ENCODE measurements at places on chromosomes 12 and 14.

GRCh38 chr14:101033006-101033405, 129.5 kb upstream of the RTL1 start:
- no peak for DNase-seq

DNA sequence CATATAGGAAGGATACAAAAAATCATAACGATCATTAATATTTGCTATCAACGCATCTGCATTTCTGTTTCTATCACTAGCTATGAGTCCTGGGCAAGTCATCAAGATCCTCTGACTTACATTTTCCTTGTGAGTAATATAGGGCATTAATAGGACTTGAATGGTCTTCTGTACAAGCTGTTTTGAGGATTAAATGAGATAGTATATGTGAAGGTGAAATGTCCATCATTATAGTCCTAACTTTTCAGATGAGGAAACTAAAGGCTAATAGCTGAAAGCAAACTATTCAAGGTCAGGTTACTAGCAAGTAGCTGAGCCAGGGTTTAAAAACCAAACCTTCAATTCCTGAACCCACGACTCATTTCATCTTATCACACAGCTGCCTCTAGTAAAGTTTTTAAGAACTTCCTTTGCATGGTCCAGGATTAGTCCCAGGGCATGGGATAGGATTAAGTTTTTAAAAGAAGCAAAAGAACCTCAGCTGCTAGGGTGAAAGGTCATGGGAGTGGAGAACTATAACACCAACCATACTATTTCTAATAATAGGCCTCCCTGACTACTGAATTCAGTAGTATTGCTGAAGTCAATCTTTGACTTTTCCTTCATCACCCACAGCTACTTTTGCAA, 101.4 kb upstream of the ADAMTS20 start:
- DNase-seq: no peak

GRCh38 chr14:24859559-24859958, 190.4 kb downstream of the STXBP6 start:
- DNase-seq: no peak

DNA sequence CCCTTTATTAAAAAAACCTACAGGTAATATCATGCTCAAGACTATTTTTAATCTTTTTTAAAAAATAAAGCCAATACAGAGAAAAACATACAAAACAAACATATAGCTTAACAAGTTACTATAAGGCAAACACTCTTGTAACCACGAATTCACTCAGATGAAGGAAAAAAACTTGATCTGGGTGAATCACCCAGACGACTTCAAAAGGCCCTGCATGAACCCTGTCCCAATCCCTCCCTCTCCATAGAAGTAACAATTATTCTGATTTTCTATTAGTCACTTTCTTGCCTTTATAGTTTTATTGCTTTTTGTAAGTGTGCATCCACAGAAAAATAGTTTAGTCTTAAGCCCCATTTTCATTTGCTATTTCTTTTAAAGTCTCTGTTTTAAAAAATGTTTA, 72.6 kb downstream of the LRP6 start:
- no peak for DNase-seq

GRCh38 chr12:131151558-131152345, 198.0 kb downstream of the ADGRD1 start:
- DNase-seq: no peak

GRCh38 chr12:113533842-113534375, 62.2 kb upstream of the LHX5 start:
- DNase-seq: no peak

- no peak for DNase-seq
Measured at GRCh38 chr14:82398256-82398655, 864.6 kb upstream of the SEL1L start.

GRCh38 chr12:69662764-69663163, 36.3 kb downstream of the BEST3 start:
- no peak for DNase-seq

DNA sequence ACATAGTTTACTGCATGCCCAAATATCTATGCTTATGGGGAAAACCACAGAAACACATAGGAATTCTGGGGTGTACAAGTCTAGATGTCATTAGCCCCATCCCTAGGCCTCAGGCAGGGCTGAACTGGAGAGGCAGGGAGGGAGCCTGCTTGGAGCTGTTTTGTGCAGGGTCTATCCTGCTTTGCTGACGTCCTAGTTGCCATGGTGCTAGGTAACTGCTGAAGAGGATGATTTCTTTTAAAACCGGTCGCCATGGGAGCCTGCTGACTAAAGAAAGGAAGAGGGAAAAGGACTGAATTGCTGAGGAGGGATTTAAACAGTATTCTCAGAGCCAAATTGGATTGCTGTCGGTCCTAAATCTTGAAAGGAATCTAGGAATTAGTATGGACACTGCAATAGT, 10.7 kb downstream of the GPR19 start:
- DNase-seq: no peak

GRCh38 chr14:33669111-33669510, 281.8 kb downstream of the EGLN3 start:
- DNase-seq: no peak

- DNase-seq: no peak
Measured at GRCh38 chr12:72134246-72135020, 137.7 kb upstream of the TRHDE start.

DNA sequence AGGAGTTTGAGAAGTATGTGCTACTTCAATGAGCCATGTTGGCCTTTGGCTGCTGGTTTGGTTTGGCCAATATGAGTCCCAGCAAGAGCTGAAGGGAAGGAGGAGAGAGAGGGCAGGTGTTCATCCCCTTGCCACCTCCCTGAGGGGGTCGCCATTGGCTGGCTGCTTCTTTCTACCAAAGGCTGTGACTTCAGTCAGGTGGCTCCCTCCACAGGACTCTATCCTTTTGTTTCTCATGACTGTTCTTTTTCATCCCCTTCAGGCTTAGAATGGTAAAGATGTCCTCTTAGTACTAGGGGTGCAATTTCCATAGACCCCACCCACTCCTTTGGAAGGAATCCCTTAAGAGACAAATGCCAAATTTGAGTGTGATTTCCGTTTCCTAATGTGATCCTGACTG, 31.2 kb upstream of the OTOGL start:
- DNase-seq: no peak

DNA sequence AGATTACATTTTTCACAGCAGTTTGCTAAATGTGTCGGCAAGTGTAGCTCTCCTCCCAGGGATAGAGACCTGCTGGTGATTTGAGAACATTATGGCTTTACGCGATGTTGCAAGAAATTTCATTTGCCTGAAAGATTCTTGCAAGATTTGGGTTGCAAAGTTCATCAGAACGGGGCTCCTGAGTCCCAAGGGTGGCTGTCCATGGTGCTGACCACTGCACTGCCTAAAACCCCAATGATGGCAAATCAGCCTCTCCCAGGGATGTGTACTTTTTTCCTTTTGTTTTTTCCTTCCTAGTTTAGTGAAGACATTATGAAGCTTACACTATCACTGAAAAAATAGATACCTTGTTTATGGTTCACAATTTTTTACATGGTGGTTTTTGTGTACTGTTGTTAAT, 85.4 kb downstream of the WSCD2 start:
- no peak for DNase-seq

GRCh38 chr14:96676166-96676565, 121.0 kb upstream of the VRK1 start:
- no peak for DNase-seq

- DNase-seq: no peak
Measured at GRCh38 chr14:38856798-38857197, 246.2 kb downstream of the SEC23A start.

DNA sequence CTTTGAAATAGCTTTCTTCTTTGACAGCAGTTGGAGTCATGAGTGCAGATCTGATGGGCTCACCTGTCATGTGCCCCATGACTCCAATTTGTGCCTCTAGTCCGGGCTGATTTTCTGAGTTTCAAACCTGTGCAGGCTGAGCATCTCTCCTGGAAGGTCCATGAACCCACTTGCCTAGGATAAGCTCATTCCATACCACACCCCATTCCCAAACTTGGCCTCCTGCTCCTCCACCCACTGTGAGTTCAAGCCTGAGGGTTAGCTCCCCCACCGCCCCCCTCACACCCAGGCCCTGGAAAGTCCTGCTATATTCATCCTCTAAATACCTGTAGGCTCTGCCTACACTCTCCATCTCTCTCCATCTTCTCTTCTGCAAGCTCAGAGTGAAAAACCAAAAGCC, 126.8 kb upstream of the VRK1 start:
- no peak for DNase-seq

DNA sequence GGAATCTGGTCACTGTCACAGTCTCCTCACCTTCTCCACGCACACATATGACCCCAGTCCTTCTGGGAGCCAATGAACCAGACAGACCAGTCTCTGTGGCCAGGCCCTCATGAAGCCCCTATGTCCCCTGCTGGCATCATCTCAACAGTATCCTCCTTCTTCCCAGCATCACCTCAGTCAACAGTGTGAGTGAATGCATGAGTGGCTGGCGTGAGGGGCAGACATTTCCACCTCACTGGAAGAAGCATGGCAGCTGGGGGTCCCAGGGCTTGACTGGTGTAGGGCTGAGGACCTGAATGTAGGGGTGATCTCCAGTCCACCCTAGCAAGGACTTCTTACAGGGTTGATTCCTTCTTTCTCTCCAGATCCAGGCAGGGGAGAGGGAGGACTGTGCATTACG, 1.8 kb downstream of the MAP3K12 start:
- no peak for DNase-seq

DNA sequence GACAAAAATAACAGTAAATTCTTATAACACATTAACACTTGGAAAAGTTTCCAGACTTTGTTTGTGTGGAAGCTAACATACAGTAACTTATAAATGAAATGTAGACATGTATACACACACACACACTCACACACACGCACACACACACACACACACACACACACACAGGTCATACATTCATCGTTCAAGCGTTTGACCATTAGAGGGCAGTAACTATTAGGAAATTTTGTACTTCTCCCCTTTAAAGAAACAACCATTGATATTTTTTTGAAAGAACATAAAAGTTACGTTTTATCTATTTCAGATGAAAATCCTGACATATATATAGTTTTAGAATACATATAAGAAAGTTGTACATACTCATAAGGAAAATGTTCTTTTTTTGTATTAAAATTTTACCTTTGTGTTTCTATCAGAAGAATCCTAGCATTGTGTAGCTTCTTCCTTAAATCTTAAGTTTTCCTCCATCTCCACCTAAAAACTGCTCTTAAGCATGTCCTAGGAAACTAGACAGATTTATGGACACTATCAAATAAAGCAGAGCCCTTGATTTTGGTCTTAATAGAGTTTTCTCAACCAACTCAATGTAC, 29.0 kb downstream of the PTPRQ start:
- DNase-seq: no peak

GRCh38 chr12:65956056-65956738, 131.9 kb downstream of the HMGA2 start:
- DNase-seq: no peak

GRCh38 chr12:19388131-19388549, 51.2 kb upstream of the AEBP2 start:
- no peak for DNase-seq

- no peak for DNase-seq
Measured at GRCh38 chr14:64767215-64767964, 63.2 kb downstream of the PLEKHG3 start.

DNA sequence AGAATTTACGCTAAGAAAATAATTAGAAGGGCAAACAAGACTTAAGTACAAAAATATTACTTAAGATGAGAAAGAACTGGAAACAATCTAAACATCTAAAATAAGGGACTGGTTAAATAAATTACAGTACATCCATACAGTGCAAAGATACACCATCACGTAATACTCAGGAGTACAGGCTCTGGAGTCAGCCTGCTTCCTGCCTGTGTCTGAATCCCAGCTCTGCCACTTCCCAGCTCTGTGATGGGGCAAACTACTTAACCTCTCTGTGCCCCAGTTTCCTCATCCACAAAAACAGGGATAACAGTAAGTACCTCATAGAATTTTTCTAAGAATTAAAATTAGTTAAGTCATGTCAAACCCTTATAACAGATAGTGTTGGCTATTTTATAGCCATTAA, 36.0 kb downstream of the PPTC7 start:
- DNase-seq: no peak

GRCh38 chr12:125944446-125944845, 879.2 kb downstream of the AACS start:
- DNase-seq: no peak

GRCh38 chr12:119727600-119728443, 59.9 kb downstream of the PRKAB1 start:
- DNase-seq: no peak

DNA sequence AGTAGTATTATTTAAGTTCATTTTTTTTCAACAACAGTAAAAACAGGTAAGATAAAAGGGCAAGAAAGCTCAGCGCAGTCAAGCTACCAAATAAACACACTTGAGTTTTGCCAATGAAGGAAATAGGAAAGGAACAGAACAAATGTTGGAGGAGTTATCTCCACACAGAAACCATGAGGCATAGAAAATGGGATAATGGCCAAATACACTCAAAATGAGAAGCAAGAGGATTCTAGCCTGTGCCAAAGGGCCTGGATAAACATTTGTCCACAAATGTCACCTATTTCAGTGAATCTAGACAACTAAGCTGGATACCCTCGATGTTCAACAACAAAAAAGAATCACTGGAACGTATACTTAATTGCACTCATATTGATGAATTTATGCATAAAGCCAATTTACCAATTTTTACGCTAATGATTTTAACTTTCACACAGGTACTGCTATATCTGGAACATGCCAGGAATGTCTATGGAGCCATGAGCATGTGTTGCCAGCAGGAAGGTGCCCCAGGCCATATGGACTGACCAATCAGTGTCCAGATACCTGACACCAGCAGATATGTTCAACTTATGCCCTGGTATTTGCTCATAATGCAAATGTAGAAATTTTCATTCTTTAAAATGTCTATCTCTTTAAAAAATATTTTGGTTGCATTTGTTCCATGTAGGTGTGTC, 21.1 kb downstream of the ST8SIA1 start:
- DNase-seq: no peak

DNA sequence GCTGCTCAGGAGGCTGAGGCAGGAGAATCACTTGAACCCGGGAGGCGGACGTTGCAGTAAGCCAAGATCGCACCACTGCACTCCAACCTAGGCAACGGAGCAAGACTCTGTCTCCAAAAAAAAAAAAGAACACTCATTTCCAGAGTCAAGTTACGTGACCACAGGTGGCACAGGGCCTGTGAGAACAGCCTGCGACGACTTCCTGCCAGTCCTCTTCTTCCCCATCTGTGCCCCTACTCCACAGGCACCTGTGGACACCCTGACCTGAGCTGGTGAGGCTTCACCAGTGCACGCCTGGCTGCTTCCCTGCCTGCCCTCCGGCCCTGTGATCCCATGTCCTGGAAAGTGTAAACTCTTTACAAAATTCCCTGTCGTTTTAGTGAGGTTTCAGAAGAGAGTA, 77.7 kb downstream of the PPP2R5C start:
- DNase-seq: no peak

DNA sequence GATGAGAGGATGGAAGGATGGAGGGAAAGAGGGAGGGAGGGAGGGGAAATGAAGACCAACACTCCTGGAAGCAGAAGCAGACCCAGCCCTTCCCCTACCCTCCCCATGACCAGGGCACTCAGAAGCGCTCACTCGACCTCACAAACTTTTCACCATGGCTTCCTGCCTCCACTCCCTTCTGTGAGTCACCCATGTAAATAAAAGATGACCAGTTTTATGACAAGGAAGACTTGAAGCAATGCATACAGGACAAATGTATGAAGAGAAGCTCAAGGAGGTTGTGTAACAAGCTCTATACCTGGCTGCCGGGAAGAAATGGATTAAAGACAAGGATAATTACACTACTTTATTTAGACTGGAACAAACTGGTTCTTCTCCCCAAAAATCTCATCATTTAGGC, 63.8 kb downstream of the CDC42BPB start:
- no peak for DNase-seq
